ENCODE measurements at places on chromosomes 1 and 21. TPM values are rescaled to one million over a fixed set of nuclear protein-coding genes. Genes with fewer than 3 reads are reported as not detected.
A peak's percentile ranks its signal among the peaks of the same experiment; 100 is the strongest.

DNA sequence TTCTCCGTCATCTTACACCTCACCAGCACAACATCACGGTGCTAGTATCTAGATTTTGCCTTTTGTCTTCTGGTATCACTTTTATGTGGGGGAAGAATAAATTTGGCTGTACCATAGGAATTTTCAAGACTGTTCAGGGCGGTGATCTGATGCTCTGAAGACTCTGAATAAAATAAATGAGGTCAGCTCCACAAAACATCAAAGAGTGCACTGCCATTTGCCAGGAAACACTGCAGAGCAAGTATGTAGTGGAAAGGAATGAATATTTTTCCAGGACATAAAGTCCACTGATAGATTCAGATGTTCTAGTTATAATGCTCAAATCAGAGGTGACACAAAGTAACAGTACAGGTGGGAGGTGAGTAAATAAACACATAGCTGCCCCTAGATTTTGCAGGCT lies 56.3 kb downstream of the ZP4 start:
- DNase-seq: no peak

GRCh38 chr1:101044749-101045148 lies 19.2 kb upstream of the DPH5 start:
- no peak for DNase-seq

AZIN2 gene
- 1.4 TPM for polyA plus RNA-seq

- no peak for DNase-seq
Measured at GRCh38 chr1:19775317-19775716, 24.4 kb downstream of the TMCO4 start.

DCDC2B gene
- not detected for polyA plus RNA-seq

PRRX1 gene
- 16.2 TPM for polyA plus RNA-seq

ZNF593OS gene
- not detected for polyA plus RNA-seq

DNA sequence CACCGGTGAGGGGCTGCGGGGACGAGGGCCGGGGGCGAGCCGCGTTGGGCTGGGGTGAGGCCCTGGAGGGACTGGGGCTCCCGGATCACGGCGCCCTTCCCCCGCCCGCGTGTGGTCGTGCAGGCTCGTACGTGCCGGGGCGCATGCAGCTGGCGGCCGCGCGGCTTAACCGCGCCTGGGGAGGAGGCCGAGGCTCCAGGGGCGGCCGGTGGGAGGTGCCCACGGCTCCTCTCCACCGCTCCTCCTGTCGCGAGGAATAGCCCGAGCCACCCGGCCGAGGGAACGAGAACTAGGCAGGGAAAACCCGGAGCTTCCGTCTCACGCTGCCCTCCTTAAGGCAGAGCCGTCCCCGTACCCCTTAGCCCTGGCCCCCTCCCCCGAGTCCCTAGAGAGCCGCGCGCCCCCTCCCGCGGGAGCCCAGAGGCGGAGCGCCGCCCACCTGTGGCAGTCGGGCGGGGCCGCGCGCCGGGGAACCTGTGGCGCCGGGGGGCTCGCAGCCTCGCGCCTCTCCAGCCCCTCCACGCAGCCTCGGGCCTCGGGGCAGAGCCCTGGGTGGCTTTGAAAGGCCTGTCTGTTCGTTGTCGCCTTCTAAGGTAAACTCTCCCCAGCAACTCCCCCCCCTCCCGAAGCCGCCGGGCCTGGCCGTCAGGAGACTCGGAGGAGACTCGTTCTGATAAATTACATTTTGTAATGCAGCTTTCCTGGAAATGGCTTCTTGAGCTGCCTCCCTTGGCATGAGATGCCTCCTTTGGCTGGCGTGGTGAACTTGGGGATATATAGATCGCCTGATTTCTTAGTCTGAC lies 746 bp downstream of the AK4 start:
- peak; percentile 41 for DNase-seq

DNA sequence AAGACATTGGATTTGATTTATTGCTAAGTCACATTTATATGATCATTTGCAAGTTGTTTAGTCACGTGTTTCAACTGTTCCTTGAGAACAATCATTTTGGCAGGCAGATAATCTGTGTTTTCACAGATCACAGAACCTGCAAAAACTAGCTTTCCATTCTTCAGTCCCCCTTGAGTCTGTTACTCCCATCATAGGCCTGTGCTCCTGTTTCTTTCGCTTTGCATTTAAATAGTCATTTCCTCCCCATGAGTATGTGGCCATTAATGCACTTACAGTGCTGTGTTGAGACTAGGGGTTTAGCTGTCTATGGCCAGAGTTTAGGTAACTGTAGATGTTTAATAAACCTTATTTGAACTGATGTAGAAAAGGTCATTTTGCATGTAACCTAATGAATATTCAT lies 214.5 kb downstream of the PATJ start:
- DNase-seq: no peak

GRCh38 chr1:229326601-229327000 lies 16.2 kb downstream of the CCSAP start:
- no peak for DNase-seq

ALG14 gene
- polyA plus RNA-seq: 0.76 TPM

BCAS2 gene
- polyA plus RNA-seq: 18.6 TPM

GRCh38 chr1:245810181-245810769 lies 655.5 kb downstream of the KIF26B start:
- no peak for DNase-seq

DNA sequence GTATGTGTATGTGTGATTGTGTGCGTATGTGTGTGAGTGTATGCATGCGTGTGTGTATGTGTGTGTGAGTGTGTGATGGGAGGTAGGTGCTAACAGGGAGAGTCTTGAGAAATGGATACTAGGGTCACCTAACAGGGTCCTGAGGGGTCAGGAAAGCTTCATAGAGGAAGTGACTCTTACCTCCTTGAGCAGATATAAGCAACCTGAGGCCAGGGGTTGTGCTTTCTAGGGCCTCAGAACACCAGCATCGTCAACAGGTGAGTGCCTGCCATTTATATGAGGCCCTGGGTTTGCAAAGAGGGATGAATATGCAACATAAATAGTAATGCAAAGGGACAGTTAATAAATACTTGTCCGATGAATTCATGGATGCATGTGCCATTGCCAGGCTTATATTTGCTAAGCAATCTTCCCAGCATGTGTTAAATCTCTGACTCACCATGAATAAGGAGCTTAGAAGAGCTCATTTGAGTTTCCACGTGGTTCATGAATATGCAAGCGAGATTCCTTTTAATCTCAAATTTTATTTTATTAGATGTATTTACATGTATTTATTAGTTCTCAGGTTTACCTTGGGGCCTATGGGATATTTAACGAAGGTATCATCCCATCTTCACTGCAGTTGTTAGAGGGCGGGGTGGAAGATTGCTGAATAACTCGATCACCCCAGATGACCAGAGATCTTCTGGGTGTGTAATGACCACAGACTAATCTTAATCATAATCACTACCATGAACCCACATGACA lies 438.3 kb downstream of the CAMTA1 start:
- DNase-seq: no peak

GRCh38 chr1:26079960-26080814 lies 12.8 kb upstream of the TRIM63 start:
- DNase-seq: no peak
